ENCODE measurements at places on chromosomes 2 and 18.

DNA sequence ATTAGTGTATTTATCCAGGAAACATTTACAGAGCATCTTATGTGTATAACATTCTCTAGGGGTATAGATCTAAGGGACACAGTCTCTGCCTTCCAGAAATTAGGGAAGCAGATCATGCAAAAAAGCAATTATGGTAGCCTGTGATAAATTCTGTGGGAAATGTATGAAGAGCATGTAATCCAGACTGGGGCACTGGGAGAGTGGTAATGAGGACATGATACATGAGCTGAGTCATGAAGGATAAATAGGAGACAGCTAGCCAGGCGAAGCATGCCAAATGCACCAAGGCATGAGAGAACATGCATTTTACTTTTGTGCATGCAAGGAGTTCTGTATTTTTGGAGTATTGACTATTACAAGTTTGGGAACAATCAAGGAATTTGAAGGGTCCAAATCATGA, 8.9 kb upstream of the RPRM start:
- DNase-seq: no peak

DNA sequence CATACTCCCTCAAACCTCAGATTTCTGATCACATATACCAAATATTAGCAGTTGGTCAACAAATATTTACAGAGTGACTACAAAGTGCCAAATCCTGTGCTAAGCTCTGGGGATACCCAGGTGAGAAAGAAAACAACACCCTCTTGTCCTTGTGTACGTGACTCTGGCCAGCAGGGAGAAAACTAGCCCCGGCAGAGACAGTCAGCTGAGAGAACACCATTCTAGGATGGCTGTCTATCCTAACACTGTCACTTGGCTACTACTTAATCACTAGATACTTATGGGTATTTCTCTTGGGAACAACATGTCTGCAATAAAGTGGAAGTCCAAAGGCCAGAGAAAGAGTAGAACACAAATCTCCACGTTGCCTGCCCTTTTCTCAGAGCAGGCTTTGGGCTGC, 57.9 kb upstream of the CD226 start:
- DNase-seq: no peak

GRCh38 chr2:2181493-2181892, 149.6 kb downstream of the MYT1L start:
- no peak for DNase-seq

- no peak for DNase-seq
These were observed 267.4 kb upstream of the NT5C1B start for GRCh38 chr2:18856765-18857164.

DNA sequence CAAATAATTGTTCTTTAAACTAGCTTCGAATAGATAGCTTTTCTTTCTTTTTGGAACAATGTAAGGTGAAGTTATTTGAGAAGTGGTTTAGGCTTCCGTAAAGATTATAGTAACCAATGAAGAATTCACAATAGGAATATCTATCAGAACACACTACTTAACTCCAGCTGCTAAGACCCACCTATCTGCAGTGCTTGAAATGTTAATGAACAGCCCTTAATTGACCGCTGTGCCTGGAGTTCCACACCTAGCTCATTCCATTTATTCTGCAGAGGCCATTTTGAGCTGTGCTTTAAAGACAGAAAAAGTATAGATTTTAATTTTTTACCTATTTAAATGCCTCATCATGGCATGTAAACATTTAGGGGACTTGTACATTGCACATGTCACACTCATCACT, 83.3 kb upstream of the APCDD1 start:
- DNase-seq: no peak

- no peak for DNase-seq
These were observed 437.9 kb downstream of the TXNL1 start for GRCh38 chr18:56200381-56200911.

- no peak for DNase-seq
These were observed 67.1 kb downstream of the ACTR2 start for GRCh38 chr2:65294701-65295100.

DNA sequence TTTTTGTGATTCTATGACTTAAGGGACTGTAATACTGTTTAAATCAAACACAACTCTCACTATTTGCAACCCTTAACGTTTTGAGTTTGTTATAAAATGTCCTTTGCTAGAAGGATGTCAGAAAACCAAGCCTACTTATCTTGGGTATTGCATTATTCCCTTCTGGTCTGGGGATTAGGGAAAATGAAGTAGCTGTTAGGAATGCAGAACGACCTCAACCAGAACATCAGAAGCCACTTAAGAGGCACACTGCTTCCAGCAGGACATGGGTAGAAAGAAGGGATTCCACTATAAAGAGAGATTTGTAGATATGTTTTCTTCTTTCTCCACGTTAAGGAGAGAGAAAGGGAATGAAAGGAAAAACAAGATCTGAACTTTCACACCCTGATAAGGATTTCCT, 101.2 kb downstream of the SETBP1 start:
- no peak for DNase-seq

Measured in NCI-H1436 treated with DMSO at 0.1 percent for 48 hours (cell line).